ENCODE measurements at places on chromosomes 12 and 14.
A peak's percentile ranks its signal among the peaks of the same experiment; 100 is the strongest.

DNA sequence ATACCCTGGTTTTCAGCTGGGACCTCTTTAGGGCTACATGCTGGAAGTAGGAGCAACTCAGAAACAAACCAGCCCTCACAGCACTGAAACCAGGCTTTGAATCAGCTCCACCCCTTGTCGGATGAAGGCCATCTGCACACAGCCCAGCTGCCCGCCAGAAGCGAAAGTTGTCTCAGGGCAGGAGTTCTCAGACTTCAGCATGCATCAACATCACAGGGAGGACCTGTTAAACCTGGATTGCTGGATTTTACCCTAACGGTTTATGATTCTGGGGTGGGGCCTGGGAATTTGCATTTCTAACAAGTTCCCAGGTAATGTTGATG, 10.9 kb downstream of the SYNDIG1L start:
- DNase-seq: no peak

DNA sequence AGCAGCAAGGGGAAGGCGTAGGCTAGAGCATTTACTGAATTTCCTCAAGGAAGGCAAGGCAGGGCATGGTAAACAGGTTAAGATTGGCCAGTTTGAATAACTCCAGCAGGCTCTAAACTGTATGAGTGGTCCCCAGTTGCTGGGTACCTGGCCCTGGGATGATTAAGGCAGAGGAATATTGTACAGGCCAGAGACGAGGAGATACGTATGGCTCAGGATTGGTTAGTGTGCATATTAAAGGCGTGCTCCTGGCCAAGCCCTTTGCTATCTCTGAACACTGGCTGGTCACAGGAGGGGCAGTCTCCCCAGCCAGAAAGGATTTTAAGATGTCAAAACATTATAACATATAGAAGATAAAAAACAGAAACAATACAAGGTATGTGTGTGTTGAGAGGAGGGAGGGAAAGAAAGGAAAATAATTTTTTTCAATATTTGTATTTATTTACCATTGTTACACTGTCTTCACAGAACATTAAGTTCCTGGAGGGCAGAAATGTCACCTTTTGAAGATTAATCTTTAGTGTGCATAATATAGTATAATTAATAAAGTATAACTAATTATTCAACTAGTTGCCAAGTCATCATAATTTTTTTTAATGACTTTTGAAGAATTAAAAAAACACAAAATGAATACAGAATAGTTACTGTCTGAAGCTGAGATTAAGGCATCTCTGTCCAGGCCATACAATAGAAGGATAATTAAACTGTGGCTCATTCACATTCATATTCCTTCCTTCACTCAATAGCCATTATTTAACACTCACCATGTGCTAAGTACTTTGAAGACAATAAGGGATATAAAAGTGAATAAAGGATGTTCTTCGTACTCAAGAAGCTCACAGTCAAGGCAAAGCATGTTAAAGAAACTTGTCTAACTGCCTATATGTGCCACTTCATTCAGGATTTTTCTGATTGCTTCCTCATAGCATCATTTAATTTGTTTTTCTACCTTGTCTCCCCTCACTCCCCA, 41.9 kb downstream of the DCP1B start:
- no peak for DNase-seq

GRCh38 chr12:113271466-113271852, 50.2 kb downstream of the TPCN1 start:
- DNase-seq: no peak

DNA sequence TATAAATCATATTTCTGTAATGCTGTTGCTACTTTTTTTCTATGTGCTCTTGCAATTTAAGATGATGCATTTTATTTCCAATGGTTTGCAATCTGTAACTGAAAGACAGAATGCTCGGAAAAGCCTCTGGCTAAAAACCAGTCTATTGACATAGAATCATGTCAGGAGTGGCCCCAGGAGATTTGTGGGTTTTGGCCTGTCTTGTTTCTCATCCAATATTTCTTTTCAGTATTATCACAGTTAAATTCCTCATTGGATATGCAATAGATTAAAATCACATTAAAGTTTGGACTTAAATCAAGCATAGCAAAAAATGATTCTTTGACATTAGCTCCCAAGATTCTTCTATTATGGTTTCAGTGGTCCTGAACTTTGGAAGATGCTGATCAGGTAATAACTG, 19.1 kb upstream of the SLC38A2 start:
- no peak for DNase-seq

- no peak for DNase-seq
Observed at GRCh38 chr12:113066813-113067400, 10.4 kb downstream of the DTX1 start.

GRCh38 chr12:17326649-17327048, 720.7 kb upstream of the LMO3 start:
- no peak for DNase-seq

DNA sequence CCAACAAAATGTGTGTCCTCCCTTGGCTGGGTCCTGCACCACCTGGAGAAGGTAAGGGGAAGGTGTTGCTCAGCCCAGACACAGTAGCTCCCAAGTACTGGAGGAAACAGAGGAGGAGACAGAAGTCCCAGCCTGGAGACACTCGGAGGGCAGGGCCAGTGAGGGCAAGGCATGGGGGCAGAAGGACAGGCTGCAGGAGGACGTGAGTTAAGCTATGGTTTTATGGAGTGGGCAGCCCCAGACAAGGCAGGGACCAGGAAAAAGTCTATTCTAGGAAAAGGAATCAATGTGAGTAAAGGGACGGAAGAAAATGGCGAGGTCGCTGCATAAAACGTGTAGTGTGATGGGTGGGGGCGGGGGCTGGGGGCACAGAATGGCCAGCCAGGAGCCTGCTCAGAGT, 210.1 kb upstream of the DIO3 start:
- DNase-seq: no peak

DNA sequence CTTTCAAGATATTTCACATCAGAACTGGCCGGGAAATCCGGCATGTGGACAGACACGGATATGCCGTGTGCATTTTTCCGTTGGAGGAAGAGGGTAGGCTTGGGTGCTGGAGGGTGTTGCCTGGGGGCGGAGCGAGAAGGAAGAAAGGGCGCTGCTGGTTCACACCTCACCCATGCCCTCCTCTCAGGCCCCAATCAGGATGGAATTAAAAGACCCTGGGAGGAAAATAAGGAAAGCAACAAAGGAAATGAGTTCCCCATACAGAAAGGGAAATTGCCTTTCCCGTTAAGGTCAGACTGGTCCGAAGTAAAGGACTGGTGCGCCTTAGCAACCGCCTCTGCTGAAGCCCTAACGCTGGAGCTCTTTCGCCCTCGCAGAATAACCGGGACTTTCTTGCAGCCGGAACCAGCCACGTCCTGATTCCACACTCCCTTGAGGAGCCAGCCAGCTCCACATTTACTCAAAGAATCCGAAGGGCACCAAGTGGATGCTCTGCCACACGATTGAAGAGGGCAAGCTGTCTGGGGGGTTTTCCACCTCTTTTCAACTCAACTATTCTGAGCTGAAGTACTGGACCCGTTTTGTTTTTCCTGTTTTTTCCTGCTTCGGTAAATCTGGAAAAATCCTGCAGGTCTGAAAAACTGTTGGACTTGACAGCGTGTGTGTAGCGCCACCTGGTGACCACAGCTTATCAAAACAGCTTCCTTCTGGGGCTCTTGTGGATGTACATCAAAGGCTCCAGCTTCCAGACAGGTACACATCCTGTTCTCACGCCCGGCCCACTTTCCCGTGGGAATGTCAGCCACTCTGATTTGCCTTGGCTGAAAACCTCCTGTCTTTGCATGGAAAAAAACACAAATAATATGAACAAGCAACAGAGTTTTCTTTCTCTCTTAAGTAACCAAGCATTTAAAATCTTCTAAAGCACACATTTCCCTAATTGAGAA, 37.6 kb upstream of the BCL2L14 start:
- peak; percentile 44 for DNase-seq

- no peak for DNase-seq
Observed at GRCh38 chr14:37063467-37064240, 108.8 kb downstream of the SLC25A21 start.

- DNase-seq: no peak
Observed at GRCh38 chr14:23005451-23006187, 4.3 kb downstream of the C14orf93 start.

- no peak for DNase-seq
Observed at GRCh38 chr12:93059925-93060665, 131.0 kb upstream of the EEA1 start.

DNA sequence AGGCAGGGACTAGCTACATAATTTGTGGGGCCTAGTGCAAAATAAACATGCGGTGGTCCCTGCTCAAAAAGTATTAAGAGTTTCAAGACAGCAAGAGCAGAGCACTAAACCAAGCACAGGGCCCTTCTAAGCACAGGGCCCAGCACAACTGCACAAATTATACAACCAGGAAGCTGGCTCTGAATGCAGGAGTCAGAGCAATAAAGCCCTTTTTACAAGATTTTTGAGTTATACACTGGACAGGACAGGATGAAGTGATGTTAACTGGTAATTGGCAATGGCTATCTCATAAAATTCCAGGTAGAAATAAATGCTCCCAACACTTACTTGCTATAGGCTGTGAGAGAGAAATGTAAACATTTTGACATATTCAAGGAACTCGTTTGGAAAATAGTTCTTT, 86.2 kb upstream of the GPHB5 start:
- DNase-seq: no peak

DNA sequence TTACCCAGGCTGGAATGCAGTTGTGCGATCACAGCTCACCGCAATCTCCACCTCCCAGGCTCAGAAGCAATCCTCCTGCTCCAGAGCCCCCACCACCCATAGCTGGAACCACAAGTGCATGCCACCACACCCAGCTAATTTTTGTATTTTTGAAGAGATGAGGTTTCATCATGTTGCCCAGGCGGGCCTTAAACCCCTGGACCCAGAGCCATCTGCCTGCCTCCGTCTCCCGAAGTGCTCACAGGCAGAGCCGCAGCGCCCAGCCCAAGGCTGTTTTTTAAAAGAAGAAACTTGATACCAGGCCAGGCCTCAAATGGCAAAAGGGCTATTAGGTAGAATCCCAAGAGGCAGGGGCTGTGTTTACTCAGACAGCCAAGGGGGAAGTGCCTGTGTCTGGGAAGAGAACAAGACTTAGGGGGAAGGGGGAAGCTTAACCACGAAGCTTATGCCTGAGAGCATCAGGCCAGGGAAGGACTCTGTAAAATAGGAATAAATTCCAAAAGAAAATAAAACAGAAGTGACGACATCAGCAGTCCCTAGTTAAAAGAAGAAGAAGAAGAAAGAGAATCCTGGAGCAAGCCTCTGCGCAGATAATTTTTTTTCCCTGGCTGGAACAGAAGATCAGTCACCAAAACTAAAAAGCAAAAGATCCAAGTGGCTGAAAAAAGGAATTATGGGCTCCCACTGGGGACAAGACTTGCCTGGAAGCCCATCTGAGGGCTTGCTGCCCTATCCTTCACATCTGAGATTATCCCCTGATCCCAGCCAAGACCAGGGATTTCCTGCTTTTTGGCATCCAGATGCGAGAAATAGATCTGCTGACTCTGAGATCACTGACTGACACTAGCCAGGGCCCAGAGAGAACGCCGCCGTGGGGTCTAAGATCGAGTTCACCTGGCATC, 170.5 kb downstream of the NDUFA12 start:
- DNase-seq: peak; percentile 72
